ENCODE measurements at places on chromosomes 5 and 9.

GRCh38 chr5:37834542-37835379 is 5.1 kb downstream of the GDNF start:
- no peak for DNase-seq

DNA sequence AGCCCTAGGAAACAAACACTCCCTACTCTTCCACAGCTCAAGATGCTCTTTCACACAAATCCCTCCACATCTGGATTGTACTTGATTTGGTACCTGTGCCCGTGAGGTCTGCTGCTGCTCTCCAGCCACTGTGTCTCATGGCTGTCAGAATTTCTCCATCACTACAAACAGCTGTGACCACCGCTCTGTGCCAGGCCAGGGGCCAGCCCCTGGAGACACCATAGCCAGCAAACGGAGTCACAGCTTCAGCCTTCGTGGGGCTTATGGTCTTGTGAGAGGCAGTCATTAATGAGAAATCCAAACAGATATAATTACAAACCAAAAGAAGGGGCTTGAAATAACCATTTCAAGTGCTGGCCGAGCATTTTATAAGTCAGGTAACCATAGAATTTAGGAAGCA is 43.6 kb downstream of the ADAM19 start:
- DNase-seq = no peak

- DNase-seq = no peak
These were observed 28.8 kb upstream of the SEMA4D start for GRCh38 chr9:89526667-89527066.

DNA sequence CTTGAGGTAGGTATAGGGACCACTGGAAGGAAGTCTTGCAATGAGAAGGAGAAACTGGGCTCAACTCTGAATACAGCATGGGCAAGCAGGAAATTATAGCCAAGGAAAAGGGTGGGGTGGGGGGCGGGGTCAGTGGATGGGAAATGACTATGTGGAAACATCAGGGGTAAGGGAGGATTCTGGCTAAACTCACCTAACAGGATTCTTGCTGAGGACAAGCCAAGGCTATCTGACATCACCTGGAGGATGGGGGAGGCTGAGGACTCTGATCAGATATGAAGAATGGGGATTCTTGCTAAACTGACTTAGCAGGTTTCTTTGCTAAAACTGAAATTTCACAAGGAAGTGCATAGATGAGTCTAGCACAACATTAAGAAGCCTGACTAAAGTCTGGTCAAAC is 40.8 kb downstream of the CTSL start:
- no peak for DNase-seq

DNA sequence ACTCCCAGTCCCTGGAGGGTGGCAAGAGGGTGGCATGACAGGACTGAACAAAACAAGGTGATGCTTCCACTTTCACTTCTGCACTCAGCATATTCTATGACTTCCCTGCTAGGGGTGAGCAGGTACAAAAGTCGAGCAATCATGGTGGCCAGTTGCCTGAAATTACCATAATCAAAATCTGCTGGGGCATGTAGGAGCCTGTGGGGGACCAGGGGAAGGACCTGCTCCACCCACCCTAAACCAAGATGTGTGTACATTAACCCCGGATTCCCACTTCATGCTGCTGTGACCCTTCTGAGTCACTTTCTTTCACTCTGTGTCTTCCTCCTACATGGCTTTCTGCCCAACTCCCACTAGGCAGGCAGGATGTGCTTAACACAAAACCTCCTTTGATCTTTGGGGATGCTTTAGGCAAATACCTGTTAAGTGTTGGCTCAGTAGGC is 73.3 kb upstream of the PHF24 start:
- DNase-seq = no peak

- peak; percentile 47 for DNase-seq
These were observed 56.6 kb upstream of the EGFL7 start for GRCh38 chr9:136605988-136606660.

DNA sequence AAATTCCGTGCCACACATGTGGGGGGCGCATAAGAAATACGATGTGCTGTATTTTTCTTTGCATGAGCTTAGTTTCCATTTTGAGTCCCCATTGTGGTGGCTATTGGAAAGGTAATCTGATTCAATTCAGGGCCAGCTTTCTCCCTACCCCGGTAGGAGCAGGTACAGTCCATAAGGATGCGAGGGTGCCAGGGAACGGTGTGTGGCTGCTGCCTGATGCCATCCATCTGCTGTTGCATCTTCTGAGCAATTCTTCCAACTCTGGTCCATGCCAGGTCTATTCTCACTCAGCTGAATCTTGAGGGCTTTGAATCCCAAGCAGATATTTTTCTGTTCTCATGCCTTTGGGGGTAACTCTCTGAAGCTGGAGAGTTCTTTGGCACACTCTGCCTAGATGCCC is 392.7 kb downstream of the AGTPBP1 start:
- no peak for DNase-seq

GRCh38 chr5:32277798-32278197 is 34.9 kb downstream of the MTMR12 start:
- no peak for DNase-seq

DNA sequence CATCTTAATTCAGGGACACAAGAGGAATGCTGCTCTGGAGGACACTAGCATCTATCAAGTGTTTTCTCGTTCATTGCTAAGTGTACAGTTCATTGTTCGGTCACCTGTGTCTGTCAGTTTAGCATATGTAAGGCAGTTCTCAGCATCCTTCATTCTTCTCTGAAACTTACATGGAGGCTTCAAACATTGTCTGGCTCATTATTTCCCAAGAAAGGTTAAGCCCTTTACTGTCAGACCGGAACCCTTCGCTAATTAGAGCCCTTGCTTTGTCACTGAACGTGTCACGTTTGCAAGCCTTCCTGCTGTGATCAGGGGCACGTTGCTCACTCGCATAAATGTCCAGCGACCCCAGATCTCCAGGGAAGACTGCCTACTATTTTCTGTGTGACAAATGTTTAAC is 62.3 kb upstream of the RIOK2 start:
- DNase-seq = no peak

DNA sequence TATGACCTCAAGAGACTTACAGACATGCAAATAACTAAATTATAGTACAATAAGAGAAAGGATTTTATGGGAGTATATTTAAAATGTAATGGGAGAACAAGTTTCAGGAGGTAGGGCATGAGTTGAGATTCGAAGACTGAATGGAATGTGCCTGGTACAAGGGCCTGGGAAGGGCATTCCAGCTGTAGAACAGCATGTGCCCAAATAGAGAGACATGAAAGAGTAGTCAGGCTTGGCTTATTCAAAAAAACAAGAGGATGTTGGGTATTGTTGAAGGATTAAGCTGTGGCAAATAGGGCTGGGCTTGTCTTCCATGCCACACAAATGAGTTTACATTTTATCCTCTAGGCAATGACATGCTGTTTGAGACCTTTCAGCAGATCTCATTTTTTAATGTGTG is 86.9 kb downstream of the FOCAD start:
- no peak for DNase-seq

- no peak for DNase-seq
These were observed 641.8 kb upstream of the MEF2C start for GRCh38 chr5:89524785-89525184.

DNA sequence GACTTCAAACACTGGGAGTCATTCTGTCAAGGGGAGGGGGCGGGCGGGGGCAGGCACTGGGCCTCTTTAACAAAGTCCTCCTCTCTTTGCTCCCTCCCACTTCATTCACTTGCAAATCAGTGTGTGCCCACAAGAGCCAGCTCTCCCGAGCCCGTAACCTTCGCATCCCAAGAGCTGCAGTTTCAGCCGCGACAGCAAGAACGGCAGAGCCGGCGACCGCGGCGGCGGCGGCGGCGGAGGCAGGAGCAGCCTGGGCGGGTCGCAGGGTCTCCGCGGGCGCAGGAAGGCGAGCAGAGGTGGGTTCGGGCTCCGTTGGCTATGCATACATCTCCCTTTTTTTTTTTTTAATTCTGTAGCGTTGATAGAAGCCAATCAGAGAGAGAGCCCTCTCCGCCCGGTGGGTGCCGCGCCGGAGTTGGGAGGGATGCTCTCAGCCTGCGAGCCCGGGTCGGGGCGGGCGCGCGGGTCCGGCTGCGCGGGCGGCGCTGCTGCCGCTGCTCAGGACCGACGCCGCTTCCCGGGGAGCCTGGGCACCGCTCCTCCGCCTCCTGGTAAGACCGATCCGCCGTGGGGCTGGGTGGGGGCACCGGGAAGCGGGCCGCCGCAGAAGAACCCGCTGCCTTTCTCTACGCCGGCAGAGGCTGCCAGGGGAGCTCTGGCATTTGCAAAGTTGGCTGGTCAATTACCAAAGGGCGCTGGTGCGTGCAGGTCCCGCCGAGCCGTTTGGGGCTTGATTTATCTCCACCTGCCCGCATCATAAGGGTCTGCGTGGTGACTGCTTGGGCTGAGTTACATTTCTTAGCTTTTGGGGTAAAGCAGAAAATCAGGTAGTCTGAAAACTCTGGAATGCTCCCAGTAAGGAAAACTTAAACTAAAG is at the start of gene CDH6:
Gene CDH6 (plus strand): TSS at position 96 of the 877 bp plus-strand sequence. CDS start 73,788 bp downstream, outside the sequence.
- peak; percentile 32 for DNase-seq

DNA sequence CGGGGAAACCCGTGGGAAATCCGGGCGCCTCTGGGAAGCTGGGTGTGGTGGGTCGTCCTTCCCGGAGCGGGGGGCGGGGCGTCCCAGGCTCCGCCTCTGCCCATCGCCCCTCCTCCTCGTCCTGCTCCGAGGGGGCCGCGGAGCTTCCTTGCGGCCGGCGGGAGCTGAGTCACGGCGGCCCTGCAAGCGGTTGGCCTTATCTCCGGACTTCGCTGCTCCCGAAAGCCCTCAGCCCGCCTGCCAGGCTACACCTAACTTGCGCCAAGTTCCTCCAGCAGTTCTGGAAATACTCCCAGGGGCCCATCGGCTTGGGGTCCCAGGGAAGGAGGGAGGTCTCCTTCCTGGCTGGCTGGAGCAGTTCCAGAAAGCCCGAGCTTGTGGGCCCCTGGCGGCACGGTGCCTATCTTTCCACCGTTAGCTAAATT is 54.1 kb upstream of the CDKN2AIPNL start:
- DNase-seq = peak; percentile 93

GRCh38 chr5:173627860-173628392 is 11.5 kb upstream of the BOD1 start:
- DNase-seq = no peak

DNA sequence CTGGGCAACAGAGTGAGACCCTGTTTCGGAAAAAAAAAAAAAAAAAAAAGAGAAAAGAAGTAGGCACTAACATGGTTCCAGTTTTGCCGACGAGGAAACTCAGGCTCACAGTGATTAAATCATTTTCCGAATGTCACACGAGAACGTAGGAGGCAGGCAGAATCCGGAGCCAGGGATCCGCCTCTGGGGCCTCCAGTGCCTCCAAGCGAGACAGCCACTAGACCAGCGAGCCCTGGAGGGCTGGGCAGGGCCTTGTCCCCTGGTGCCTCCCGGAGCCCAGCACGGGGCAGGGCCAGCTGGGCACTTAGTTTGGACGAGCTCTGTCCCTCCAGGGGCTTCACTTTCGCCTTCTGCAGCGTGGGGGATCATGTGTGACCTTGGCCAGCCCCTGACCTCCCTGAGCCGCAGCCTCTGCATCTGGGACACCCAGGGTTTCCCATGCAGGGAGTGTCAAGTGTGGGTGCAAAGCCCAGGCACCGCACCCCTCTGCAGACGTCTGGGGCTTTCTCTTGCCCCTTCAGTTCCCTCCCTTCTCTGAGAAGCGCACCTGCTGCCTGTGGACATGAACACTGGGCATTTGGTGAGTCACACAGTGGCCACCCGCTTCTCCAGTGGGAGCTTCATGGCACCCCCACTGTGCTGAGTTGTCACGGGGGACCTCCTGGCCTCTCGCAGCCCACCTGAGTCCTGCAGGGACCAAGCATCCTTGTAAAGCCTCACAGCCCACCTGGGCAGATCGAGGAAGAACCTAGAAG is 80.3 kb downstream of the RXRA start:
- peak; percentile 62 for DNase-seq

DNA sequence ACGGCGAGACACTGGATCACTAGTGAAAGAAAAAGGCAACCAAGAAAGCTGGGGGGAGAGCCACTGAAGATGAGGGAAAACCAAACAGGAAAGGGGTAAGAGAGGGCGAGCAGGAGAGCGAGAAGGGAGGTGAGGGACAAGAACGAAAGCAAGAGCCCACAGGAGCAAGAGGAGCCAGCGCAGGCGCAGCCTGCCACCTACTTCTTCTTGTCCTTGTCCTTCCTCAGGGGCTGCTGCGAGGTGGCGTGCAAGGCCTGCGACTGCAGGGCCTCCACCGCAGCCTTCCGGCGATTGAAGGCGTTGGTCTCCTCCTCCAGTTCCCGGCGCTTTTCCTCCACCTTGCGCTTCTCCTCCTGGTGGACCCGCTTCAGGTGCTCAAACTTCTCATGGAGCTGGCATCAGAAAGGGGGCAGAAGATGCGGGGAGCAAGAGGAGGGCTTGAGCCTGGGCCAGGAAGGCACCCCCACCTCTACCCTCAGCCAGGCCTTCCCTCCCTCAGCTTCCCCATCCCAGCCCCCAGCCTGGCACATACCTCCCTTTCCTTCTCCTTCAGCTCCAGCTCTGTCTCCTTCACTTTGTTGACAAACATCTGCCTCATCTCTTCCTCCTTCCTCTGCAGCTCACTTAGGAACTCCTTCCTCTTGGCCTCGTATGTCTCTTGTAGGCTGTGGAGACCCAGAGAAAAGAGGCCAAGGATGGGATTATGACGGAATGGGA is 13.5 kb downstream of the CCNI2 start:
- DNase-seq = no peak

- no peak for DNase-seq
These were observed 407.1 kb upstream of the EDIL3 start for GRCh38 chr5:84791730-84792129.

GRCh38 chr5:173878224-173878967 is 9.8 kb upstream of the CPEB4 start:
- DNase-seq = peak; percentile 68

- peak; percentile 76 for DNase-seq
These were observed 113.9 kb downstream of the DAB2IP start for GRCh38 chr9:121765021-121765950.

Data from heart left ventricle (tissue), 16 donors.